Inflammatory macrophage (primary cell): ENCODE measurements at places on chromosomes 1 and 21.

GRCh38 chr1:187641463-187641862 lies 812.7 kb downstream of the PLA2G4A start:
- no peak for DNase-seq

GRCh38 chr1:49016030-49016977 lies 239.6 kb upstream of the BEND5 start:
- no peak for DNase-seq

DNA sequence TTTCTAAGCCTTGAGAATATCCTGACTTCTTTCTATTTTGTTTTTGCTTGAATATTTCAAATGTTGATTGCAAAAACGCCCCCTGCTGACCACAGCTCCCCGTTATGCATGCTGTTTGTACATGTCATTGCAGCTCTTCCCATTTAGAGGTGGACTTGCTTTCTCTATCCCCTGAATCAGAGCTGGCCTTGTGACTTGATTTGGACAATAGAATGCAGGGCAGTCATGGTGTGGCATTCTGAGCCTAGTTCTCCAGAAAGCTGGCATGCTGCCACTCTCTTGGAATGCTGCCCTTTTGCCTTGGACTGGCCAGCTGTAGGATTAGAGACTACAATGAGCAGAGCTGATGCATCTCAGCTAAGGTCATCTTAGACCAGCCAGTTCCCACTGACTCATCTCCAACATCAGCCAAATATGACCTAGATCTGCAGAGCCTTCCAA lies 1561.5 kb downstream of the MRPL39 start:
- peak; percentile 49 for DNase-seq

- no peak for DNase-seq
These were observed 25.9 kb downstream of the IVNS1ABP start for GRCh38 chr1:185291159-185291558.

- DNase-seq = peak; percentile 70
These were observed 86.8 kb downstream of the KCNJ6 start for GRCh38 chr21:37829447-37829846.

- no peak for DNase-seq
These were observed 164.9 kb upstream of the L1TD1 start for GRCh38 chr1:62029704-62030103.

GRCh38 chr1:169588785-169589485 lies 2.7 kb upstream of the F5 start:
- DNase-seq = no peak
